ENCODE measurements at places on chromosomes 1 and 21.

GRCh38 chr1:55696181-55696754, 481.1 kb upstream of the USP24 start:
- DNase-seq, result no peak

GRCh38 chr1:91864017-91864700, 21.8 kb downstream of the TGFBR3 start:
- no peak for DNase-seq

- no peak for DNase-seq
Measured at GRCh38 chr21:20877976-20878375, 120.2 kb upstream of the NCAM2 start.

GRCh38 chr1:201471772-201472171, 2.8 kb upstream of the PHLDA3 start:
- DNase-seq, result no peak

DNA sequence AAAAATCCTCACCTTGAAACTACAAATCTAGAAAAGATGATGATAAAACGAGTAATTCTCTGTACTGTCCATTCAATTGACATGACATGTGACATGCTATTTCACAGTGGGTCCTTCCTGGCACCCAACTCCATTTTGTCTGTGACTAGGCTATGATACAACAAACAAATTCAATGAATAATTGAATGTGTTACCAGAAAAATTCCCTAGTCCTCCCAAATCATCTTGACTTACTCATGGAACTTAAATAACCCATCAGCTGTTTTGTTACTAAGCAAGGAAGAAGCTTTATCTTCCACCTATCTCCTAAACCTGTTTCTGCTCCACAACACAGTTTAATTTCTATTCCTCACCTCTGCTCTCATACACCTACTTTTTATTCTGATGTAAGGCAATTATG, 30.4 kb downstream of the B3GALNT2 start:
- no peak for DNase-seq

DNA sequence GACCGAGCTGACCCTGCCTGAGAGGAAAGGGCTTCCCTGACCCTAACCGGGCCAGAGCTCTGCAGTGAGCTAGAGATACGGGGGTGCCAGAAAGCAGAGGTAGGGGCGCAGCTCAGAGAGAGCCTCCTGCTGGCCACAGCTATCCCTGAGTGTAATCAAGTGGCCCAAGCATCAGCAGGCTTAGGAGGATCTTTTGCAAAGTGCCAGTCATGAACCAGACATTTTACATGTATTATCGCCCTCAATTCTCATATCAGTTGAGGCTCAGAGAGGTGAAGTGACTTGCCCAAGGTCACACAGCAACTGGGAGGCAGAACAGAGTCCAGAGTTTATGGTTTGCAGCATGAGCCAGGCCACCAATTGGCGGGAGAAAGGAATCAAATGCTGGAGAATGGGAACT, 7.0 kb upstream of the ID3 start:
- DNase-seq, result no peak

GRCh38 chr1:212700223-212700891, 717 bp upstream of the BATF3 start:
- no peak for DNase-seq

DNA sequence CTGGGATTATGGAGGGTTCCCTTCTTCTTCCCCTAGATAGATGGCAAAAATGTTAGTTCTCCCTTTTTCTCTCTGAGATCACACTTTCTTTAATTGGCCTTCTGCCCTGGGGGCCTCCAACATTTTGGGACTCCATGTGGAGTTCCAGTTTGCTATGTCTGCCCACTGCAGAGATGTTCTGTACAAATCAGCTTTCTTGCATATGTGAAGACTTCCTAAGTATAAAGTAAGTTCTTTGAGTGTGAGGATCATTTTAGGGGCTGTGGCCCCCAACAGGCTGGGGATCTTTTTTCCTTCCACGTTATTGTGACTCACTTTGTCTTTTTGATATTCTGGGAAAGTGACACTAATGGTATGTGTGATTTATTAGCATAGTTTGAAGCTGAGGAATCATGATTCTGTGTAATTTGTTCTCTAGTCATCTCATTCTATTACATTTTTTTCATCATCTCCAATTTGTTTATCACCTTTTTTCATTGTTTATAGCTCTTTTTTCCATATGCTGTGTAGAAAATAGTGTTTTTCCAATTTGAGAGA, 48.2 kb downstream of the HHAT start:
- DNase-seq, result no peak

DNA sequence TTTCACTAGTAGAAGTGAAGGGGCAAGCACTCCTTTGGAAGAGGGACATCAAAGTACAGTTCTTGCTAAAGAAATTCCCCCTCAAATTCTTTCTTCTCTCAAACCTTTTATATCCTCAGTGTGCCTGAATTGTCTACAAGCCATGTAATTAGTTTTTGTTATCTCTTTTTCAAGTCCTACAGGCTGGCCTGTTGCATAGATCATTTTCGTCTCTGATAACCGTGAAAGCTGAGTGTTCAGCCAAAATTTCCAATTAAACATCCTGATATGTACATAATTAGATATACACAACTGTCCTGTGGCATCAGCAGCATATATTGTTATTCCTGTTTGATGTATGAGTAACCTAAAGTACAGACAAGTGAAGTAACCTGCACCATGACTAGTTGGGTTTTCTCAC, 375.5 kb upstream of the ST6GALNAC5 start:
- no peak for DNase-seq

DNA sequence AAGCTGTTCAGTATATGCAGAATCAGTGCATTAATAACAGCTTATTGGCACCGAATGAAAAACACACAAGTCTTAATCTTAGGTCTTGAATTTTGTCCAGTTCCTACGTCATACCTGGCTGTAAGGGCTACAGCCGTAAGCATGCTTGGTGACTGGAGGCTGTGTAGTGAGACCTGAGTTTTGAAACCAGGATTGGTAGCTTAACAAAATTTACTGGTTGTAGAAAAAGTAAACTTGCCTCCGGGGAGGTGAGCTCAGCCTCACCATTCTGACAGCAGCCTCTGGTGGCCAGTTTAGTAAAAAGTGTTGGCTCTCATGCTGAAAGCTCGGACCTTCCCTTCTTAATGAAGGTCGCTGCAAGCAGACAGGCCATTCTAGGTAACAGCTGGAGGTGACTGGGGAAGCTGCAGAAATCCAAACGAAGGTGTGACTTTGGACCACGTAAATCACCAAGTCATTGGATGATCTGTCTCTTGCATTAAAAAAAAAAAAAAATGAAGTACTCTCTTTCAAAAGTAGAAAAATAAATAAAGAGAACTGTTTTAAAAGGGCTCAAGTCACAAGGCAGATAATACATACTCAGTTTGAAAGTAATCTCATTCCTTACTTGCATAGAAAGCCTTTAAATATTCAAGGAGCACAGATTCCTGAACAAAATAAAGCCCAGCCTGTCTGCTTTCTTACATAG, 48.9 kb downstream of the HLCS start:
- DNase-seq, result no peak

DNA sequence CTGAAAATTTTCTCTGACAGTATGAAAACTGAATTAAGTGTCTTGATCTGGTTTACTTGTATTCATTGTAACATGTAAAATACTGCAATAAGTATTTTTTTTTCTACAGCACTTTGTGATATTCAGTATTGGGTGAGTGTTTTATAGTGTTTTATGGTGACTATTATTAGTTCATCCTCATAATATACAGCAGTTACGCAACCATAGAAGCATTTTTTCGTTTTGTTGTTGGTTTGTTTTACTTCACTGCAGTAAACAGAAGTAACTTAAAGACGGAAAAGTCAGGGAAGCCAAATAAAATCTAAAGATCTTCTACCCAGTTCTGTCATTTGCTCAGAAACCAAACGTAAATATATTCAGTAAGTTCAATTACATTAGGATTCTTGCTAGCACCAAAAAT, 250.0 kb downstream of the TPR start:
- DNase-seq, result no peak

DNA sequence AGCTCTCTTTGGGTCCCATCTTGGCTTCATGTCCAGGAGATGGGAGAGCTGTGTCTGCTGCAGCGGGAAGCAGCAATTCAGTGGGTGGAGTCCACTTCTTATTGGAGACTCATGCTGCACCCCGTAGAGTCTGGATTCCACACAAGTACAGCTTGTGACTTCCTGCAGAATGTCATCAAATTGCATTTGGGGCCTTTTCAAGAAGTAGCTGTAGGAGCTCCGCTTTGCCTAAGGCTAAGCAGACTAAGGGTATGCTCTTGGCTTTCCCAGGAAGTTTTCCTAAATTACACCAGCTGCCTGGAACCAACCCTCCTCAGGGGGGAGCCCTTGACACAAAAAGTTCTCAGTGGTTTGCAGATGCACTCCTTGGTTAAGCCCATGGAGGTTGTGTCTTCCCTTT, 5.7 kb upstream of the MOB3C start:
- DNase-seq, result no peak

- no peak for DNase-seq
Measured at GRCh38 chr1:164576291-164577271, 17.6 kb downstream of the PBX1 start.

DNA sequence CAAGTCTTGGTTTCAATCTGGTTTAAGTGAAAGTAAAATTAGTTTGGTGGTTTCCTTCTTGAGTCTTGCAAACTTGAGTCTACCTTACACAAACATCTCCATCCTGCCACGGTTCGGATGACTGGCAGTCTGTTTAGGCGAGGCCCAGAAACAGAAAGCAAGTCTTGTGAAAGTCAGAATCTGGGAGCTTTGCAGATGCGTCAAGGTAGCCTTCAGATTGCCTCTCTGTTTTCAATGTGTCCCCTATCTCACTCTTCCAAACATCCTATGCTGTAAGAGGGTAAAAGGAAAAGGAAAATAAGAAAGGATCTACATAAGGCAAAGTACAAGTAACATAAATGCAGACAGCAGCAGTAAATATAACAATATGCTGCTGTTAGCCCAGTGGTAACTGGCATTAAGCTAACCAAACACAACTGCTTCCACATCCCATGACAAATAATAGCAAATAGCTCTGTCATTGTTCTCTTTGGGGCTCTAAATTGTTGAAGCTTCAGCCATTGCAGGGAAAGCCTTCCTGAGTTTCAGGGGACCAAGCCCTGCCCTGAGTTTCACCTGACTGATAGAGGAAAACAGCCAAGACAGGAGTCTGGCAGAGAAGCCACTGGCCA, 26.2 kb upstream of the C1orf105 start:
- peak; percentile 62 for DNase-seq

GRCh38 chr21:31184459-31184858, 146.2 kb upstream of the KRTAP19-8 start:
- DNase-seq, result peak; percentile 60

- DNase-seq, result no peak
Measured at GRCh38 chr1:86154571-86155050, 2.0 kb downstream of the COL24A1 start.

GRCh38 chr1:53893999-53894636, at the start of gene DIO1:
DIO1 (plus strand) TSS chr1:53894187; CDS start chr1:53894211, 24 bp downstream.
- DNase-seq, result no peak

DNA sequence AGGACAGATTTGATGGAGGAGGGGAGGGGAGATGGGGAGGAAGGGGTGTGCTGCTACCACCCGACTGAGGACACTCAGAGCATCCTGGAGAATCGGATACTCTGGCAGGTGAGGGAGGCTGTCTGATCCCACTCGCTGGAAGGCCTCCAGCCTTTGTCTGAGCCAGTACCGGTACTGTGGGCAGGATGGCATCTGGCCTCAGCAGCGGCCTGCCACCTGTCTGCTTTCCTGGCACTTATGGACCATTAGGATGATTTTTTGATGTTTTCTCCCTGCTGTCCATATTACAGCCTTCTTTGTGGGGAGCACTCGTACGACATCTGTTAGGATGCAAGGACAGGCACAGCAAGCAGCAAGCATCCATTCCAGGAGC, 11.5 kb downstream of the ATP2B4 start:
- DNase-seq, result no peak

GRCh38 chr21:46145840-46146691, 9.3 kb downstream of the FTCD start:
- DNase-seq, result no peak

DNA sequence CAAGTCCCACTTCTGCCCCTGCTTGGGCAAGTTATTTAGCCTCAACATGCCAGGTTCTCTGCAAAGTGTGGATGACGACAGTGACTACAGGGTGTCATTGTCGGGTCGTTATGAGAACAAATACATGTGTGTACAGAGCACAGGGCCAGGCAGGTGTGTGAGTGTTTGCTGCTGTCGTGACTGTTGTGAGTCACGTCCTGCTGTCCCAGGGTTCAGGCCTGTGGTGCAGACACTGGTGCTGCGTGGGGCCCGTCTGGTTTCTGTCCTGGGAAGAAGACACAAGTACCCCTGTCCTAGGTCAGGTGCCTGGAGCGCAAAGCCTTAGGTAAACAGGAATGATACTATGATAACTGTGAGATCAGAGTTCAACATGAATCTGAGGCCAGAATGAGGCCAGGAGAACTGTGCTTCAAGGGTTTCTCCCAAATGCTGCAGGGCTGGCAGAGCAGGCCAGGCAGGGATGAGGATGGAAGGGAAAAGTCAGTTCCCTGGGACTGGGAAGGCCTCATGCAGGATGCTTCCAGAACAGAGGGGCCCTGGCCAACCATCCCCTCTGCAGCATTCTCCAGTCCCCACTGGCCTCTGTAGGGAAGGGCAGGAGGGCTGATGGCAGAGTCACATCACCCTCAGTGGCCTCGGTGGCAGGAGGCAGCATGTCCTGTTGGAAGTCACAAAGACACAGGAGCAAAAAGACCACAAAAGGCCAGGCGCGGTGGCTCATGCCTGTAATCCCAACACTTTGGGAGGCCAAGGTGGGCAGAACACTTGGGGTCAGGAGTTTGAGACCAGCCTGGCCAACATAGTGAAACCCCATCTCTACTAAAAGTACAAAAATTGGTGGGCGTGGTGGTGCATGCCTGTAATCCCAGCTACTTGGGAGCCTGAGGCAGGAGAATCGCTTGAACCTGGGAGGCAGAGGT, 15.7 kb downstream of the GPR157 start:
- DNase-seq, result no peak

All from stimulated activated CD4-positive, alpha-beta T cell treated with anti-CD3 and anti-CD28 coated beads, TNF-alpha, amount 100 ng/mL, for 48 hours (primary cell).